ENCODE measurements at places on chromosomes 2 and 18. TPM values are rescaled to one million over a fixed set of nuclear protein-coding genes. Genes with fewer than 3 reads are reported as not detected.
A peak's percentile ranks its signal among the peaks of the same experiment; 100 is the strongest.

Gene RPS27A
- 1,153 TPM for total RNA-seq

GRCh38 chr2:73993778-73994177 is 9.1 kb downstream of the TET3 start:
- DNase-seq: no peak

GRCh38 chr2:173652767-173653431 is 298.2 kb downstream of the CDCA7 start:
- DNase-seq: peak; percentile 97

Gene WDR35
- total RNA-seq: 10.6 TPM

- peak; percentile 10 for DNase-seq
Measured at GRCh38 chr2:37642907-37643729, 28.3 kb downstream of the CDC42EP3 start.

GRCh38 chr18:37243741-37244140 is 321.9 kb downstream of the CELF4 start:
- DNase-seq: no peak

DNA sequence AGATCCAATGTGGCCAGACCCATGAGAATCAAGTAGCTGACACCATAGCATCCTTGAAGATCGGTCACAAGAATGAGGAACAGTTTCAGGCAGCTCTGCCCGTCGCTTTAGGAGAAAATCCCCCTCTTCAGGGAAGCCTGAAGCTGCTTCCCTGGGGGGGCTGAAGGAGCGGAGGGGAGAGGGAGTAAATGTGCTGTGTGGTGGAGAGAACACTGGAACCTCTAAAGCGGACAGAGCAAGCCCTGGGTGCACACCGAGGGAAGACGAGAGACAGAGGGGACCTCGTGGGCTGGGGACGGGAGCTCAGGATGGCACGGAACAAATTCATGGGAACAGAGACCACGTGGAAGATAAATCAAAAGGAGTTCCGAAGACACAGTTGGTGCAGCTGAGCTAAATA is 154.3 kb downstream of the NDUFA10 start:
- DNase-seq: no peak

DNA sequence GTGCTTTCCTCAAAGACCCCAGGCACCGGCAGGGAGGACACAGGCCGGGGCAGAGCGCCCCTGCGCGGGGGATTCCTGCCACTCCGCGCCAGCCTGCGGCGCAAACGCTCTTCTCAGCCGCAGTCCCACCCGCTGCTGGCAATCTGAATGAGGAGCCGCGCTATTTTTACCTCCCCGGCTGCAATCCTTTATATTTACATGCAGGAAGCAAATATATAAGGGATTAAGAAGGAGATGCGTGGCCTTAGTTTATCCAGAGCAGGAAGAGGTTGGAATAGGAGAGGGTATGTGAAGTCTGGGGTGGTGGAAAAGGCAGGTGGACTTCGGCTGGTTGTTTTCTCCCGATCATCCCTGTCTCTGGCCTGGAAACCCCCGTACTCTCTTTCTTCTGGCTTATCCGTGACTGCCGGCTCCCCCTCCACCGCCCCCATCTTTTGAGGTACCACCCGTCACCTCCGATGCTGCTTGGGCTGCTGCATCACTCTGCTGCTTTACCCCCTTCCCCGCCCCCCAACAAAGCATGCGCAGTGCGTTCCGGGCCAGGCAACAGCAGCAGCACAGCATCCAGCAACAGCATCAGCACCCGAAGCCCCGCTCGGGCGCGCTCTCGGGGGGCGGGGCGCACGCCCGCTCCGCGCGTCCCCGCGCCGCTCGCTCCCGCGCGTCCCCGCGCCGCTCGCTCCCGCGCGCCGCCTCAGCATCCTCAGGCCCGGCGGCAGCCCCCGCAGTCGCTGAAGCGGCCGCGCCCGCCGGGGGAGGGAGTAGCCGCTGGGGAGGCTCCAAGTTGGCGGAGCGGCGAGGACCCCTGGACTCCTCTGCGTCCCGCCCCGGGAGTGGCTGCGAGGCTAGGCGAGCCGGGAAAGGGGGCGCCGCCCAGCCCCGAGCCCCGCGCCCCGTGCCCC is at the start of gene ADAM23:
TSS of gene ADAM23 (plus strand) at position 700 of the 902 bp plus-strand sequence. CDS start 335 bp downstream, outside the sequence.
- peak; percentile 56 for DNase-seq

Gene NBEAL1
- 17.0 TPM for total RNA-seq

Gene LINC00305
- total RNA-seq: not detected

- no peak for DNase-seq
Measured at GRCh38 chr2:173984866-173985604, 19.9 kb upstream of the SP3 start.

GRCh38 chr2:100006516-100006915 is 135.9 kb downstream of the AFF3 start:
- no peak for DNase-seq

DNA sequence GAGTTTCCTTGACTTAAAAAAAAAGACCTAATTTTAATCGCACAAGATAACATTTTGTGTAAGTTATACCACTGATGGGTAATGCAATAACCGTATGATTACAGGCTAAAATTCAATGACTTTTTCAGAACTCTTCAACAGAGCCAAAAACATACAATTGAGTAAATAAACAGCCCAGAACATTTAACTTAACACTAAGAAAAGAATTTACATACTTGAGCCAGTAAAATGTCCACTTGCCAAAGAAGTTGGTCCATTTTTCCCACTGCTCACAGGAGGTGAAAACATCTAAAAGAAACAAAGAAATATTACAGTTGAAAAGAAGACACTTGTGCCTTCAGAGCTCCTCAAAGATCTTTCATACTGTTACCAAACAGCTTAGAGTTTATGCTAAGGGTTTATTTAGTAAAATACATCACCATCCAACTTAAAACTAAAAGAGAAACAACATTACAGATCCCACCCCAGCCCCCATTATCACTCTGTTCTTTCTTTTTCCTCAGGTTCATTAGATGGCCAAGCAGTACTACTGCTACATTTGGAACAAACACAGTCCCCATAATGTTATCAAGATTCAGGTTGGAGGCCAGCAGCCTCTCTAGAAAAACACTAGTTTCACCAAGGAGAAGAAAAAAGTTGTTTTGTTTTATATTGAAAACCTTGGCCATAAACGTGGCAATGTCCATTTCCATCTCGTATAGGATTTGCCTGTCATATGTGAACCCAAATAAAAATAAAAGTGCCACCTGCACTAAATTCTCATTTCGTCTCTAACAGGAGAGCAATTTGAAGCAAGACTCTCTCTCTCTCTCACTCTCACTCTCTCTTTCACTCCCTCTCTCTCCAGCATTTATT is 2.7 kb downstream of the TCF4 start:
- DNase-seq: no peak

Gene ANTXR1
- 181 TPM for total RNA-seq

Measured in LHCN-M2 (cell line).